ENCODE measurements at places on chromosomes 12 and 14.

- DNase-seq, result peak; percentile 84
Measured at GRCh38 chr12:111467092-111467856, 61.6 kb downstream of the SH2B3 start.

GRCh38 chr12:132426349-132427173 lies 63.4 kb upstream of the FBRSL1 start:
- no peak for DNase-seq

DNA sequence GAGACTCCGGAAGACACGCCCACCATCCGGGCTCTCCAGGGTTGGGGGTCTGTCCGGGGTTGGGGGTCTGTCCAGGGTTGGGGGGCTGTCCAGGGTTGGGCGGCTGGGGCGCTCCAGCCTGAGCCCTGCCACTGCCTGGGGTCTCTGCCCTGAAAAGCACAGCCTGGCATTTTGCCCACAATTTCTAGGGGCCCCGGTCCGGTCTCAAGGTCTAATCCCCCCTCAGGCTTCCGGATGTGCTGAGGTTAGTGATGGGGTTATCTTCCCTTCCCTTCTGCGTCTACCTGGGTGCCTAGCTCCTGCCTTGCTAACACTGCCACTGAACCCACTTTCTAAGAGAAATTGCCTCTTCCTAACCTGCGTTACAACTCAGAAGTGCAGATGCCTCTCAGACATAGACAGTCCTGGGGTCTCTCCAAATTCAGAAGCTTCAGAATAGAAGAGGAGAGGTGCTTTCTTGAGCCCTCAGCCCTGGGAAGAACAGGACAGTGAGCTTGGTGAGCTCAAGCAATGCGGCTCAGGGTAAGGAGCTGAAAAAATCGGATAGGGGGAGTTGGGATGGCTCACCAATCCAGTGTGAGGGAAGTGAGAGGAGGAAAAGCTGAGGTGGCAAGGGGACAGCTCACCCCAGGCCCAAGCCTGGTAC lies 5.7 kb downstream of the LHX5 start:
- no peak for DNase-seq

GRCh38 chr12:110370732-110371231 lies 32.7 kb downstream of the ANAPC7 start:
- no peak for DNase-seq

- DNase-seq, result no peak
Measured at GRCh38 chr14:105774001-105774400, 247.6 kb downstream of the TMEM121 start.

DNA sequence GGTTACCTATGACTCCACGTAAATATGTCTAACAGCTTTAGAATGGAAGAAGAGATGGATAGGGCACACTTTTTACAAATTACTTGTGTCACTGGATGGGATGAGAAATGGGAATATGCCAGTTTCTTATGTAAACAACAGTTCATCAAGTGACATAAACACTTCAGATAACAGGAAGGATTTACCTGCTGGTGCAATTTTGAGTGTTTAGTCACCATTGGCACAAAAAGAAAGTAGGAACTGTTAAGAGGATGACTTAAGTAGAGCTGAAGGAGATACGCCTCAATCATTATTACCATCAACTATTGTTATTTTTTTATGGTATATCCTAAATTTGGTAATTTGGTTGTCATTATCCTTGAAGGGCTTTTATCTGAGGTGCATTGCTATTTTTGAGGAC lies 83.2 kb downstream of the RMST start:
- DNase-seq, result no peak

DNA sequence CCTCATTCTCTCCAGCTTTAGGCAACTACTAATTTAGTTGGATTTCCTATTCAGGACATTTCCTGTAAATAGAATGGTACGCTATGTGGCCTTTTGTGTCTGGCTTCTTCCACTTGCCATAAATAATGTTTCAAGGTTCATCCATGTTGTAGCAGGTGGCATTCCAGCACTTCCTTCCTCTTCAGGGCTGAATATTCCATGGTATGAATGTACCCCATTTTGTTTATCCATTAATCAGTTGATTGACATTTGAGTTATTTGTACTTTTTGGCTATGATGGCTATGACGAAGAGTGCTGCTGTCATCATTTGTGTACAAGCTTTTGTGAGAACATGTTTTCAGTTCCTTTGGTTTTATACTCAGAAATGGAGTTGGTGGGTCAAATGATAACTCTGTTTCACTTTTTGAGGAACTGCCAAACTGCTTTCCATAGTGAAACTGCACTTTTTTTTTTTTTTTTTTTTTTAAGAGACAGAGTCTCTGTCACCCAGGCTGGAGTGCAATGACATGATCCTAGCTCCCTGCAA lies 6.5 kb upstream of the CDK2AP1 start:
- DNase-seq, result no peak

- DNase-seq, result no peak
Measured at GRCh38 chr12:43824207-43824775, 11.6 kb upstream of the TMEM117 start.

GRCh38 chr14:88249266-88249665 lies 73.8 kb downstream of the KCNK10 start:
- no peak for DNase-seq

GRCh38 chr14:50364792-50365191 lies 31.9 kb downstream of the CDKL1 start:
- DNase-seq, result no peak

GRCh38 chr14:69948351-69948750 lies 69.1 kb downstream of the SMOC1 start:
- DNase-seq, result no peak

Measured in fibroblast of the conjunctiva (primary cell).